ENCODE measurements at places on chromosomes 6 and 20.

DNA sequence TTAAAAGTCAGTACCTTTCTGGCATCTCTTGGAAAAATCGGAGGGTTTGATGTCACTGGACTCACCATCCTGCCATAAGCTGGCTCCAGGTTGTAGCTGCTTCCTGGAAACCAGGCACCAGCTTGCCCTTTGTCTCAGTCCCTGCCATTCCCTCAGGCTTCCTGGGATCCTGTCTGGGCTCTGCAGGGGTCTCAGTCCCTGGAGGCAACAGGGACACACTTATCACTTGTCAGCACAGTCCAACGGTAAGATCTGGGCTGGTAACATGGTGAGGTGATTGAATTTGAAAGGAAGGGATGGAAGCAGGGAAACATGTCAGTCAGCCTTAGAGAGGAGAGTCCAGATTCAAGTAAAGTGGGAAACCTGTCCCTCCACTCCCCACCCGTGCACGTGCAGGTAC lies 147.6 kb upstream of the ECI2 start:
- H3K36me3 ChIP-seq = peaks cover 12% of the 10 kb centered on the region
- no peak overlapping the region for H3K27ac ChIP-seq
- H3K4me3 ChIP-seq = no peak overlapping the region
- no peak for DNase-seq
- H3K27me3 ChIP-seq = peaks cover 4% of the 10 kb centered on the region

- peak; percentile 42 for DNase-seq
- H3K4me3 ChIP-seq = no peak overlapping the region
- peak overlapping the region; percentile 70 for H3K27ac ChIP-seq
- H3K4me1 ChIP-seq = peaks cover 46% of the 10 kb centered on the region
- no peaks in the 10 kb centered on the region for H3K36me3 ChIP-seq
- no peaks in the 10 kb centered on the region for H3K27me3 ChIP-seq
Observed at GRCh38 chr6:12769556-12770256, 53.1 kb downstream of the PHACTR1 start.

- no peak overlapping the region for H3K4me3 ChIP-seq
- peaks cover 10% of the 10 kb centered on the region for H3K4me1 ChIP-seq
- H3K27me3 ChIP-seq = peaks cover 15% of the 10 kb centered on the region
- DNase-seq = no peak
- no peaks in the 10 kb centered on the region for H3K36me3 ChIP-seq
Observed at GRCh38 chr20:32675223-32675975, 1.7 kb upstream of the C20orf203 start.

GRCh38 chr20:59405226-59406200 lies 105.1 kb downstream of the EDN3 start:
- peaks cover 16% of the 10 kb centered on the region for H3K4me1 ChIP-seq
- no peaks in the 10 kb centered on the region for H3K36me3 ChIP-seq
- no peak overlapping the region for H3K4me3 ChIP-seq
- H3K27me3 ChIP-seq = peaks cover 3% of the 10 kb centered on the region
- no peak overlapping the region for H3K27ac ChIP-seq
- no peak for DNase-seq

GRCh38 chr20:38905375-38905774 lies 20.8 kb upstream of the FAM83D start:
- H3K4me3 ChIP-seq = no peak overlapping the region
- H3K27ac ChIP-seq = no peak overlapping the region
- peaks cover 9% of the 10 kb centered on the region for H3K4me1 ChIP-seq
- no peak for DNase-seq
